ENCODE measurements at places on chromosomes 13 and 19.

DNA sequence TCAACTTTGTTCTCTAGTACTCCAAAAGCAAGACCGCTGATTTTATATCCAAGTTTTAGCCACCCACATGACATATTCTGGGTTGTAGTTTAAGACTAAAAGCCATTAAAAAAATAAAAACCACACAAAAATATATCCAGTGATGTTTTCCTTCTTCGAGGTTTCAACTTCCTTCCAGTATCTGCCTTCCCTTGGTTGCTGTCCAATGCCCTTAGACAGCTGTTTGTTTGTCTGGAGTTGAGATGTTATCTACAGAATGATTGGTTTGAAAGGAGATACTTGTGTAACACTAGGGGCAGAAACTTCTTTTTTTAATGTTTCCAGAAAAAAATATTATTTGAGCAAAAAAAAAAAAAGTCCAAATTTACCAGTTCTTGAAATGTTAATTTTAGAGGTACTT lies 591.5 kb upstream of the PCDH9 start:
- H3K27ac ChIP-seq: no peak overlapping the region
- H3K27me3 ChIP-seq: no peaks in the 10 kb centered on the region
- no peak overlapping the region for H3K4me3 ChIP-seq

DNA sequence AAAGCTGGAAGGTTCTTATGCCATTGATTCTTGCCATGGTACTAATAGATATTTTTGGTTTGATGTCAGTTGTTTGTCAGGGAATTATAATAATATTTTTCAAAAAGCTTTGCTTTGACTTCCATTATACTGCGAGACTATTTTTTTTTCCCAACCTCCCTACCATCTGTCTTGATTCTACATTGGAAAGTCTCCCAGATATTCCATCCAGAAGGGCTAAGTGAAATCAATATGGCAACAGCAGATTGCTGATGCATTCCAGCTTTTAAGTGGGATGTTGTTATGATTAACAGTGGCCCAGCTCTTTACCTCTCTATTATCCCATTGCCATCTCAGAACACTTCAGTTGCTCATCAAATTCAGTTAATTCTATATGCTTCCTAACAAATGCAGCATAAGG lies 247.4 kb downstream of the OXGR1 start:
- DNase-seq: no peak
- no peaks in the 10 kb centered on the region for H3K4me1 ChIP-seq
- no peak overlapping the region for H3K27ac ChIP-seq
- no peak overlapping the region for H3K4me3 ChIP-seq
- H3K27me3 ChIP-seq: no peaks in the 10 kb centered on the region

GRCh38 chr13:111304041-111304544 lies 16.3 kb upstream of the TEX29 start:
- no peak overlapping the region for H3K27ac ChIP-seq
- no peaks in the 10 kb centered on the region for H3K27me3 ChIP-seq
- no peak overlapping the region for H3K4me3 ChIP-seq
- H3K4me1 ChIP-seq: no peaks in the 10 kb centered on the region

- H3K27ac ChIP-seq: peak overlapping the region; percentile 56
- DNase-seq: no peak
- H3K4me3 ChIP-seq: no peak overlapping the region
- peaks cover 11% of the 10 kb centered on the region for H3K36me3 ChIP-seq
These were observed 47.1 kb downstream of the MLLT1 start for GRCh38 chr19:6232601-6233055.

DNA sequence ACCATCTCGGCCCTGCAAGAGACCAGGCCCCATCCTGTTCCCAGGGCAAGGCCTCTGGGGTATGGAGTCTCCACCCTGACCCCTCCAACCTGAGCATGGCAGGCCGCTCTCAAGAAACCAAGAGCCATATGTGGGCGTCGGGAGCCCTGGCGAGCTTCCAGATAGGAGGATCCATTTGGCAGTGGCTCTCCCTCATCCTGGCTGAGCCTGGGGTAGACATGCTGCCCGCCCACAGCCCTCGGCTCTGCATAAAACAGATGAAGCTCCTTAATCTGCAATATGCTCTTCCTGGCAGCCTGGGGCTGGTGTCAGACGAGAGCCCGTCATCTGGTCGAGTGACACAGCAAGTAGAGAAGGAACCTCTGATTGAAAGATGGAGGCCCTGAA lies 6.1 kb downstream of the ATP13A1 start:
- peaks cover 17% of the 10 kb centered on the region for H3K4me1 ChIP-seq
- DNase-seq: no peak
- H3K36me3 ChIP-seq: peaks cover 77% of the 10 kb centered on the region
- H3K27me3 ChIP-seq: no peaks in the 10 kb centered on the region

GRCh38 chr13:76965759-76966421 lies 17.6 kb downstream of the ACOD1 start:
- H3K36me3 ChIP-seq: no peaks in the 10 kb centered on the region
- peaks cover 14% of the 10 kb centered on the region for H3K4me1 ChIP-seq
- no peak for DNase-seq
- no peaks in the 10 kb centered on the region for H3K27me3 ChIP-seq
- no peak overlapping the region for H3K4me3 ChIP-seq

DNA sequence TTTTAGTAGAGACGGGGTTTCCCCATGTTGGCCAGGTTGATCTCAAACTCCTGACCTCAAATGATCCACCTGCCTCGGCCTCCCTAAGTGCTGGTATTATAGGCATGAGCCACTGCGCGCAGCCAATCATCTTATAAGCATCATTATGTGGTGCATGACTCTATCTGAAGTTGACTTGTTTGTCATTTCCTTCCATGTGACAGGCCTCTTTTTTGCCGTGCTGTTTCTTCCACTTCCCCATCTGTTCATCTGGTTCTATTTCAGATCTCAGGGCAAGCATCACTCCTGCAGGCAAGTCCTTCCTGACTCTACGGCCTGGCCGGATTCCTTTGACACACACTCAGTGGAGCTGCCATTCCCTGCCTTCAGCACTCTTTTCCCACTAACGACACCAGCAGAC lies 15.2 kb downstream of the COL5A3 start:
- H3K27me3 ChIP-seq: no peaks in the 10 kb centered on the region
- H3K27ac ChIP-seq: no peak overlapping the region
- peaks cover 72% of the 10 kb centered on the region for H3K36me3 ChIP-seq
- no peak for DNase-seq
- no peaks in the 10 kb centered on the region for H3K4me1 ChIP-seq
- H3K4me3 ChIP-seq: no peak overlapping the region

GRCh38 chr13:24938966-24939365 lies 157.0 kb upstream of the PABPC3 start:
- no peaks in the 10 kb centered on the region for H3K36me3 ChIP-seq
- H3K4me1 ChIP-seq: no peaks in the 10 kb centered on the region
- H3K27ac ChIP-seq: no peak overlapping the region
- DNase-seq: no peak

- no peak overlapping the region for H3K4me3 ChIP-seq
- H3K27me3 ChIP-seq: no peaks in the 10 kb centered on the region
- no peak overlapping the region for H3K27ac ChIP-seq
- H3K36me3 ChIP-seq: no peaks in the 10 kb centered on the region
- DNase-seq: no peak
These were observed 7.5 kb upstream of the SBNO2 start for GRCh38 chr19:1181606-1182005.

- H3K36me3 ChIP-seq: no peaks in the 10 kb centered on the region
- no peak for DNase-seq
- no peaks in the 10 kb centered on the region for H3K4me1 ChIP-seq
- no peaks in the 10 kb centered on the region for H3K27me3 ChIP-seq
- H3K27ac ChIP-seq: no peak overlapping the region
These were observed 92.0 kb downstream of the NHLRC3 start for GRCh38 chr13:39130301-39130700.

GRCh38 chr13:109451726-109452125 lies 334.7 kb downstream of the IRS2 start:
- DNase-seq: peak; percentile 85
- no peak overlapping the region for H3K27ac ChIP-seq
- no peak overlapping the region for H3K4me3 ChIP-seq
- peaks cover 20% of the 10 kb centered on the region for H3K4me1 ChIP-seq
- H3K36me3 ChIP-seq: no peaks in the 10 kb centered on the region

- H3K4me3 ChIP-seq: peak overlapping the region; percentile 73
- peak overlapping the region; percentile 58 for H3K27ac ChIP-seq
- DNase-seq: no peak
- peaks cover 32% of the 10 kb centered on the region for H3K4me1 ChIP-seq
- H3K27me3 ChIP-seq: no peaks in the 10 kb centered on the region
These were observed 6.8 kb downstream of the F2RL3 start for GRCh38 chr19:16895467-16896145.

DNA sequence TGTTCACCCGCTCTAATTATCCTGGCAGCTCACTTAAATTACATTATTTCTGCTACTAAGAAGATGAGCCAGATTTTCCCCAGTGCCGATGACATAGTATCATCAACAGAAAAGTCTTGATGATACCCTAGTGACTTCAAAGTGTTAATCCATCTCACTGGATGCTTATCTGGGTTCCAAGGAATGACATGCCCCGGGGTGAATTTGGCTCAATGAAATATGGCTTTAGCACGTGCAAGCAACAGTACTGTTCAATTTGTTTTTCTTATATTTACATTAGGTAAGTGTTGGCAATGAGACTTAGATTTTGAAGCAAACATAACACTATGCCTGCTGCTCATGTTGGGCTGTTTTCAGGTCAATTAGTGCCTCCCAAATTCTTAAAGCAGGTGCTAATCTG lies 548.2 kb upstream of the SLITRK1 start:
- H3K27me3 ChIP-seq: no peaks in the 10 kb centered on the region
- H3K4me1 ChIP-seq: no peaks in the 10 kb centered on the region
- no peak overlapping the region for H3K27ac ChIP-seq

DNA sequence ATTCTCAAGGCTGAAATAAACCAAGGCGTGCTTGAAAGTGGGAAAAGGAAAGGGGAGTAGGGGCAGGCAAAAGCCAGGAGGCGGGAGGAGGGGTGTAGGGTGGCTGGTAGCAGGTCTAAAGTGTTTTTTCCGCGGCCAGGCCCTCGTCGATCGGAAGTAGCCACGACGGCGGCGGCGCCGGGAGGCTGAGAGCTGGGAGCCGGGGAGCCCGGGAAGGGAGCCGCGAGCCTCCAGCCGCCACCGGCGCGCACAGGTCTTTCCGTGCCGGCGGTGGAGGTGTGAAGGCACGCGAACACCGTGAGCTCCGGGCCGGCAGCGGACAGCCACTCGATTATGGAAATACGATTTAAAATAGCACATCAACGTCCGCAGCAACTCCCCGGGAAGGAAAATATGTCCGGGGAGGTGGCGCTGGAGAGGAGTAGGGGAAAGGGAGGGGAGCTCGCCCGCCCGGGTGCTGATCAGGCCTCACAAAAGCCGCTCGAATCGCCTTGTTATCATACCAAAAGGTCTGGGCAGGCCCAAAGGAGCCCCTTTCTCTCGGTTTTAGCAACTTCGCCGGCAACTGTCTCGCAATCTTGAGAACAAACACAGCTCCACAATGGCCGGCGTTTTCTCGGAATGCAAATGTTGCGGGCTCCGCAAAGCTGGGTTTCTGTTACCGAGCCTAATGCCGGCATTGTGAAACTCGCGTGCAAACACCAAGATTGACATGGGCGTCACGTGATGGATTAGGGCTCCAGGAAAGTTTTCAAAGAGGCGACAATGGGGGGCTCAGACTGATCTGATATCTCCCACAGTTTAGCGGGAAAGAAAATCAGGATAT lies 2.9 kb upstream of the PCDH8 start:
- peak overlapping the region; percentile 49 for H3K27ac ChIP-seq
- peaks cover 27% of the 10 kb centered on the region for H3K4me1 ChIP-seq
- H3K36me3 ChIP-seq: no peaks in the 10 kb centered on the region
- H3K27me3 ChIP-seq: peaks cover 78% of the 10 kb centered on the region

DNA sequence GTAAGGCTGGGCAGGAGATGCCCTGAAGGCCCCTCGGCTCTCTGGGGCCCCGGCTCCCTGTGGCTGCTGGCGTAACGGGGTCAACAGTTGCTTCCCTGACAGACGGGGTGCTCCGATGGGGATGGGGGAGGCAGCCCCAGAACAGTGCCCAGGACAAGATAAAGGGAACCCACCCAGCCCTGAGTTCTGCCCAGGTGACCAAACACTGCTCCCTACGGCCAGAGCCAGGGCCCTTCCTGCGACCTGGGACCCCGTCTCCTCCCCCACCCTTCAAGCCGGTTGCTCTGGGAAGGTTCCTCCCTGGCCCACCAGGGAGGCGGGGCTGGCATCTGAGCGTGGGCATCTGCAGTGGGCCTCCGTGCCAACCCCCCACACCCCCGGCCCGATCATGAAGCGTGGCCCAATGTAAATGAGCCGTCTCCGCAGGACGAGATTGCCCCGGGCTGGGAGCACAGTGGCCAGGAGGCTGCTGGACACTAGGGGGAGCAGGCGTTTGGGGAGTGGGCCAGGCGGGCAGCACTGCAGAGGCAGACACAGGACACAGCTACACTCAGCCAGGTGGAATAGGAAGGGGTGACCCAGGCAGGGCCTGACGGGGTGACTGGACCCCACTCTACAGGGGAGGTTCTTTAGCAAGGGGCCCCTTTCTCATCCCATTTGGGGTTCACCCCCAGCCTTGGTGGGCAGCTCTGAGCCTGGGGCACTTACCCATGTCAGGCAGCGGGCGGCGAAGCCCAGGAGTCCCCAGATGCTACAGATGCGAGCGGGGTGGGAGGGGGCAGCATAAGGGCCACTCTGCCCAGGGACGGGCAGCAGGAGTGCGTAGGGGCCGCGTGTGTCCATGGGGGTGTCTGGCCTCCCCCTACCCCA lies 1.2 kb upstream of the NKPD1 start:
- H3K4me3 ChIP-seq: no peak overlapping the region
- H3K4me1 ChIP-seq: peaks cover 28% of the 10 kb centered on the region
- no peaks in the 10 kb centered on the region for H3K36me3 ChIP-seq
- H3K27ac ChIP-seq: no peak overlapping the region
- DNase-seq: no peak

DNA sequence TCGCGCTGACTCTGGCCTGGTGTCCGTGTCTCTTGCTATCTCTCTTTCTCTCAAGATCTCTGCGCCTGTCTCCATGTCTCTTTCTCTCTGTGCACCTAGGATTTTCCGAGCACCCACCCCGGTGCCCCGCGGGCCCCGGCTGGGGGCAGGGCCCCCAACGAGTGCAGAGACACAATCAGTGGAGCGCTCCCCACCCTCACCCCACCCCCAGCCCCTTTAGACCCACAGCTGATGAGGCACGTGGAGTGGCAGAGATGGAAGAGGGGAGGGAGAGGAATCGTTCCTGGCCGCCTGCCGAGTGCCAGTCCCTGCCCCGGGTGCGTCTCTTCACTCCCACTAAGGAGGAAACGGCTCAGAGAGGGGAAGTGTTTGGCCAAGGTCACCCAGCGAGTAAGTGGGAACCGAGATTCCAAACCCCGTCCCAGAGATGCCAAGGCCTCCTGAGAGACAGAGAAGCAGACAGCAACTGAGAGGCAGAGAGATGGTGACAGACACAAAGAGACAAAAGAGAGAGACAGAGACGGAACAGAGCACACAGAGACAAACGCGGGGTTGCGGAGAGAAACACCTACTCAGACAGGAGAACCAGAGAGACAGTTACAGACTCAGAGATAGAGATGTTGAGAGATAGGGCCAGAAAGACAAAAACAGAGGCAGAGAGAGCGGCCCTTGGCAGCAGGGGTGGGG lies 626 bp upstream of the BCL3 start:
- peak overlapping the region; percentile 95 for H3K27ac ChIP-seq
- H3K27me3 ChIP-seq: no peaks in the 10 kb centered on the region
- H3K4me3 ChIP-seq: peak overlapping the region; percentile 76
- H3K36me3 ChIP-seq: peaks cover 25% of the 10 kb centered on the region
- DNase-seq: no peak

All from esophagus muscularis mucosa (tissue), 4 donors.